ENCODE measurements at places on chromosomes 13 and 19.

- DNase-seq: no peak
These were observed 435 bp downstream of the SBK3 start for GRCh38 chr19:55544776-55545439.

- DNase-seq: no peak
These were observed 2532.4 kb upstream of the PCDH20 start for GRCh38 chr13:63948045-63948444.

GRCh38 chr19:19192910-19193423 lies 909 bp downstream of the RFXANK start:
- no peak for DNase-seq

GRCh38 chr19:18898081-18898606 lies 2.2 kb upstream of the CERS1 start:
- no peak for DNase-seq

GRCh38 chr19:52191951-52192350 lies 2.1 kb downstream of the PPP2R1A start:
- no peak for DNase-seq

GRCh38 chr13:51329606-51330005 lies 9.9 kb upstream of the SERPINE3 start:
- no peak for DNase-seq

DNA sequence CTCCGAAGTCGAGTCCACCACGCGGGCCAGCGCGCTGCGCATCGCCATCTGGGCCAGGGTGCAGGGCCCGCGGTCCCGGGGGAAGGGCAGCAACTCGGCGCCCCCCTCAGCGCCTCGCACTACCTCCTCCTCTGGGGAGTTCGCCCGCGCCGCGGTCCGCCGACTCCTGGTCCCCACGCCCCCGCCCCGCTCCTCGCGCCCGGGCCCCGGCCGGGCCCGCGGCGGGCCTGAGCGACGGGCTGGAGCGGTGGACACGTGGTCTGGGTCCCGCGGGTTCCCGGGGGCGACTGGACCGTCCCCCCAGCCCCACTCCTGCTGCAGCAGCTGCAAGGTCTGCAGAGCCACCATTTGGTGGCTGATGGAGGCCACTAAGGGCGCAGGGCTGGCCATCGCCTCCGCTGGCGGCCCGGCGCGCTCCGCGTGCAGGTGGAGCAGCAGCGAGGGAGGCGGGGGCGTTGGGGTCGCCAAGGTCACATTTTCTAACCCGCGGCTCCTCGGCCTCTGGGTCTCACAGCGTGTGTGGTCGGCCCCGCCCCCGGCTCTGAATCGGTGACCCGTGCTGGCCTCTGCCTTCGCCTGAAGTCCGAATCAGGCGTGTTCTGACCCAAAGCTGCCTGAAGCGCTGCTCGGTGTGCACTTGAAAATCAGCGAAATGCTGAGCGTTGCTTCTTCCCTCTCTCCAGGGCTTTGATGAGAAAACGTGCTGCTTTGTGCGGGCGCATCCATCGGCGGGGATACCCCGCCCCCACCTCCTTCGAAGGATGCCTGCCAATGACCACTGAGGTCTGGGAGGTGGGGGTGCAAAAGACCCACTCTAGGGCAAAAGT lies at the start of gene DLEU7:
TSS of gene DLEU7 (minus strand) at position 436 of the 827 bp plus-strand sequence. CDS start at position 390, 46 bp downstream.
- DNase-seq: no peak

- DNase-seq: no peak
These were observed 539.3 kb downstream of the LIG4 start for GRCh38 chr13:107675847-107676550.

DNA sequence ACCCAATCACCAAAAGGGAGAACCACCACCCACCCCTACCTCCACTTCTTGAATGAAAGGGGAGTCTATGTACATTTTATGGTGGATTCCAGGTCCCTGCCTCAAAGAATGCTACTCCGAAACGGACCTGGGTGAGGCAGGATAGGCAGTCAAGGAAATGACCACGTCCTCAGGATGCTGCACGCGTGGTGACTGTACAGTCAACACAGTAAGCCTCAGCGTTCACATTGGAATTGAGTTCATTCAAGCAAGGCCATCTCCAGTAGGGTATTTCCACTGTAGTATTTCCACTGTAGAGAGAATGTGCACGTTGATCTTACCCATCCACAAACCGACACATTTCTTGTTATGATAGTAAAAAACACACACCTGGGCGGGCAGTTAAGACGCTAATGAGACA lies 16.9 kb downstream of the ZSCAN5C start:
- DNase-seq: no peak

DNA sequence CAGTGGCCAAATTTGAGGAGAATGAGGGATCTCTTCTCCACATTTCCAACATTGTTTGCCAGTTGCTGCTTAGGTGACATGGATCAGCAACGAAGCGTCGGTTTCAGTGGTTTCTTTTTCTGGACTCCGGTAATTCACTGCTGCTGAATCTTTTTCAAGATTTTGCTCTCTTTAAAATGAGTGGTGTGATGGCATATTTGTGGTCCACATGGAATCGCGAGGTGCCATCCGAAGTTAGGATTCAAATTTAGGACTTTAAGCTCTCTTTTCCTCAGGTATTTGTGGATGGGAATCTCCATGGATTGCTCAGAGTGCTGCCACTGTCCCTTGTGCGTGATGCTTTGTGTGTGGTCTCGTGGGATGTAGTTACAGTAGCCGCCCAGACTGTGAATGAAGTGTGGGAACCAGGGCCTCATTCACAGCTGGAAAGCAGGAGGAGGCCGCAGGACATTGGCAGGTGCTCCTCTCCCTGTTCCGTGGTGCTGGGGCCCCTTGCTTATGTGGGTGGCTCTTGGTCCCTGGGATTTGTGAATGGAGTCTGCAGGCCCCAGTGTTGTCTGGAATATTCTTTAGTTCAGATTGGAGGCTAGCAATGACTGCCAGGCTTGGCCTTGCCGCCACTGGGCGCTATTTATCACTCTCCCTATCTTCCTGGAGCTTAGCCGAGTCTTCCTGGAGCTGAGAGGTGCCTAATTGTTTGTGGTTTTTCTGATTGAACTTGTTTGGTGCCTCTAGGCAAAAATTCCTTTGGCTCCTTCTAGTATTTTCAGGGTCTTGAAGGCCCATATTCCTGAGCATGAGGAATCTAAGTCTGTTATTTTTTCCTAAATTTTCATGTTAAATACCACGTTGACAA lies 1.5 kb downstream of the ILF3 start:
- DNase-seq: no peak

- DNase-seq: no peak
These were observed 99.2 kb downstream of the ZDHHC20 start for GRCh38 chr13:21359855-21360254.

All from ureter (tissue), 1 donor.